ENCODE measurements at places on chromosomes 11 and 22.

GRCh38 chr11:88340366-88340935 lies 2.9 kb upstream of the CTSC start:
- DNase-seq = peak; percentile 55

DNA sequence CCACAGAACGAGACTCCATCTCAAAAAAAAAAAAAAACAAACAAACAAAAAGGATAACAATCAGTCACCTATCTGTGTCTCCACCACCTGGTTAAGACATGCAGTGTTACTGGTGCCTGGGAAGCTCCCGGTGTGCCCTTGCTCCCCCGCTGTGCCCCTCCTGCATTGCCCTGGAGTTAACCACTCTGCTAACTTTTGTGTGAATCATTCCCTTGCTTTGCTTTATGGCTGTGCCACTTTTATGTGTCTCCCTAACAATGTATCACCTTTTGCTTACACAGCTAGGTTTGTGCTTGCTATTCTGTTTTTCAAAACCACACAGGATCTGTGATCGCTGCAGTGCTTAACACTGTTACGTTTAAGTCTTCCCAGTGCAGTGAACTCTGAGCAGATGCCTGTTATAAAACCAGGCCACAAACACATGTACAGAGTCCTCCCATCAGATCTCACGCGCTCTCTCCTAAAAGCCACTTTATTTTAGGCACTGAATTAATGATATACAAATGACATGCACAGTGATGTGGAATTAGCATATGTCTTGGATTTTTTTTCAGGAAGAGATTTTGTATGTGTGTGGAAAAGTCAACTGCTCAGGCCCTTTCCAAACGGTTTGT lies 69.9 kb downstream of the BUD13 start:
- no peak for DNase-seq

GRCh38 chr22:21626073-21626734 lies 3.6 kb downstream of the YDJC start:
- no peak for DNase-seq

GRCh38 chr11:72105888-72106287 lies at the start of gene TOMT:
Gene TOMT, plus strand, starts transcription at chr11:72105924. Its CDS starts 28 bp downstream, at chr11:72105952.
- DNase-seq = no peak
